A549 (cell line): ENCODE measurements at places on chromosomes 12 and 14.

GRCh38 chr14:94051115-94051514 is 25.0 kb downstream of the OTUB2 start:
- DNase-seq = peak; percentile 41

DNA sequence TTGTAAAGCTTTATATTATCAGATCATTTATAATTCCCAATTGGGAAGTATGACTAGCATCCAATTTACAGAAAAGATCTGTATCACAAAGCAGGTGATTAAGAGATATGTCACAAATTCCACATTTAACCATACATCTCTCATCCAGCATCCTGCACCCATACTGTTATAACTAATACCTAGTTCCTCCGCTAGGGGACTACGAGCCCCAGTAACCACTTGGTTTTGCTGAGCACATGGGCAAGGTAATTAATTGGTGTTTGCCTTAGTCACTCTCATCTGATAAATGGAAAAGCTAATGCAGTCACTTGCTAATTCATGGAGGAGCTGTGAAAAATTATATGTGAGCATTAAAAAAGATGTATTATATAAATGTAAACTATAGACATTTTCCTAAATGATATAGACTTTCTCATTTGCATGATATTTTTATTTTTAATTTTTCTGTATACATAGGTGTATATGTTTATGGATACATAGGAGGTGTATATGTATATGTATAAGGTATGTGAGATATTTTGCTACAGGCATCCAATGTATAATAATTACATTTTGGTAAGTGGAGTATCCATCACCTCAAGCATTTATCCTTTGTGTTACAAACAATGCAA is 1031.8 kb downstream of the GALC start:
- no peak for DNase-seq

GRCh38 chr12:112846619-112847018 is 55.1 kb downstream of the RPH3A start:
- no peak for DNase-seq

GRCh38 chr14:87411370-87411769 is 581.6 kb downstream of the GALC start:
- DNase-seq = no peak

DNA sequence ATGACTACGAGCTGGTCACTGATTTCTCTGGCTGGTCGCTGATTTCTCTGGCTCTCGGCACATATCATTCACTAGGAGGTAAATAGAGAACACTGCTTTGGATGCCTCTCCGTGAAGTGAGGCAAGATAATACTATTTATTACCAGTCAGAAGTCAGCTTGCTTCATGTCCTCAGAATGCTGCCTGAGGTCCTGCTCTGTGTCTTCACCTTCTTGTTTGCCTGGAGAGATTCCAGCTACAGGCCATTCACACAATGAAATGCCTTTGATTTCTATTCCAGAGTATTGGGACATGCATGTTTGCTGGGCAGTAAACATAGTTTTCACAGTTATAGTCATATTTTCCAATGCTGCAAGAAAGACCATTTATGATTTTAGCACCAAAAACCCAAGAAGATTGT is 106.7 kb downstream of the AEBP2 start:
- DNase-seq = no peak

- DNase-seq = no peak
These were observed 236.9 kb upstream of the SFSWAP start for GRCh38 chr12:131473741-131474709.

DNA sequence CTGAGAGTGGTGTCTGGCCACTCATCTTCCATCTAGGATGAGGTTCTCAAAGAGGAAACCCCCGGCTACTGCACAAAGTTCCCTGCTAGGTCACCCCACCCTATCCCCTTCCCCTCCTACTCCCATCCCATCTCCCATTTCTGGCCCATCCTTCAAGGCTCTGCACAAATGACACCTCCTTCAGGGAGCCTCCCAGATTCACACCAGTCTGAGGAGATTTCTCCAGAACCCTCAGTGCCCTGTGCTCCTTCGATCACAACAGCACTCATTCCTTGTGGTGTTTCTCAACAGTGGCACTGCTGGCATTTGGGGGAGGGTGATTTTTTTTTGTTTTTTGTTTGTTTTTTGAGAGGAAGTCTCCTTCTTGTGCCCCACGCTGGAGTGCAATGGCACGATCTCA is 2.9 kb downstream of the CAMKK2 start:
- no peak for DNase-seq

GRCh38 chr12:88556213-88556774 is 24.0 kb downstream of the KITLG start:
- DNase-seq = no peak

DNA sequence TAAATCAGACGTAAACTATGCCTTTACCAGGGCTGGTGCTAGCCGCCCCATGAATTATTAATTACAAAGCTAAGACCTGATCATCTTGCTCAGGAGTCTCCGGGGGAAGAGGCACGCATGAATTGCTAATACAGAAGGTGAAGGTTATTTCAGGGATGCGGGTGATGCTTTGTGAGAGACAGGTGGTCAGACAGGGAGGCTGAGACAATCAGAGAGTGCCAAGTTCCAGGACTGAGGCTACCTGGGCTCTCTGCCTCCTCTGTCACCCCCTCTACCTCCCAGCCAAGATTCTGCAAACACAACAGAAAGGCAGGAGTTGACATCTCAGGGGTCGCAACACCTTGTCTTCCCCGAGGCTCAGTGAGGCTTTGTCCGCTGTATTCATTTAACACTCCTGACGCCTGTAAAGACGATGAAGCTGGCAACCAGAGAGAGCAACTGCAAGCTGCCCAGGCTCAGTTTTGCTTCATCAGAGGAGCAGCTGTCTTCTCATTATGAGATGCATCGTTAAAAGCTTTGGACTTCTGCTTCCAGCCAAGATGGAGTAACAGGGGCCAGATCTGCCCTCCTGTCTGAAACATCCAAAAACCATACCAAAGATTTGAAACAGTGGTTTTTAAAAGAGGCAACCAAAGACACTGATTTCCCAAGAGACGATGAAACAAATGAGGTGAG is 46.6 kb downstream of the PRIMA1 start:
- no peak for DNase-seq

DNA sequence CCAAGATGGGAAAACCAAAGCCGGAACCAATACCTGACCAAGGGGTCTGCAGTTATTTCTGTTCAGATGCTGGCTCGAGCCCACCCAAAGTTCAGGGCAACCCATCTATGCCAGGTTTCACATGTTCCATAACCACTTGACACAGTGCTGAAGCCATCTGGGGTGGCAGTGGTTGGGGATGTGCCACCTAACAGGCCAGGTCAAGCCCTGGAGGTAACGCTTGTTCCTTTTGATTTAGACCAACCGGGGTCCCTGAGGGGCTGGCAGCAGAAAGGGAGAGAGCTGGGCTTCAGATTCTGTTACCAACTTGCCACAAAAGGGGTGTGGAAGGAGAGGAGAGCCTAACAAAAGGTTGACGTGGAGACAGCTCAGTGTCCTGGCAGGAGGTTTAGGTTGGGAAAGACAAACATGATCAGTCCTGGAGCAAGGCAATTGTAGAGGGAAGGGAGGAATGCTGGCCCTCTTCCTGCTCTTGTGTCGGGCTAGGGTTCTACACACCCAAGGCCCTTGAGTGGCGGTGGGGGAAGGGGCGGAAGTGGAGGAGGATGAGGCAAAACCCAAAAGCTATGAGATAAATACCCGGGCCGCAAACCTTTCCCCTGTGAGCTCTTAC is 31.9 kb downstream of the CACNA2D4 start:
- no peak for DNase-seq

- DNase-seq = no peak
These were observed 11.3 kb downstream of the VASH1 start for GRCh38 chr14:76772300-76773187.

- DNase-seq = no peak
These were observed 6.1 kb upstream of the TSPAN9 start for GRCh38 chr12:3071107-3071506.

GRCh38 chr14:92987713-92988510 is 65.0 kb downstream of the CHGA start:
- DNase-seq = no peak

- DNase-seq = no peak
These were observed 120.2 kb downstream of the CRACR2A start for GRCh38 chr12:3632754-3633153.

DNA sequence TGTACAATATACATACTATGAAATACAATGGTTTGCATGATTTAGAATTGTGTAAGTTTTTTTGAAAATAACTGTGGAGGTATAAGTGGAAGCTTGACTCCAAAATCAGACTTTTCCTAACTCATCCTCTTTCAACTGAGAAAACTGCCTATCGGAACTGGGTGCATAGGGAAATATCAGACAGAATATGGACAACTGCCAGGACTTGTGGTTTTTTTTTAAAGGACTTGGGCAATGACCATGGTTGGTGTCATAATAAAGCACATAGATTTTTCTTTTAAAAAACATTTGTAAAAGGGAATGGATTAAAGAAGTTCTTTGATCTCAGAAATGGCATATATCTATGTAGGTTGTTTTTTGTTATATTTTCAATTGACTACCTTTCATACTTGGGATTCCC is 53.3 kb upstream of the LRRK2 start:
- DNase-seq = no peak

DNA sequence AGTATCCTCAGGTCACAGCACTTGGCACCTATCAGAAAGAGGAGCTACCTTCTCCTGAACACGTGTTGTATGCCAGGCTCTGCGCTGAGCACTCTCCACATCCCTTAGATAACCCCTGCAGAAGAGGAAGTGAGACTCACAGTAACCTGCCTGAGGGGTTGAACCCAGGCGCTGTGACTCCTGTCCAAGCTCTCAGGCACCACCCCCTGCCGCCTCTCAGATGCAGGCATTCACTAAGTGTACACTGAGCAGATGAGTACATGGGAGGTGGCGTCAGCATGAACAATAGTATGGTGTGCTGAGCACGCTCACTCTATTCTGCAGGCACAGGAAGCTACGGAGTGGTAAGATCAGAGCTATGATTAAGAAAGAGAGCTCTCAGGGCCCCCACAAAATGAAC is 21.0 kb upstream of the RIC8B start:
- DNase-seq = no peak

DNA sequence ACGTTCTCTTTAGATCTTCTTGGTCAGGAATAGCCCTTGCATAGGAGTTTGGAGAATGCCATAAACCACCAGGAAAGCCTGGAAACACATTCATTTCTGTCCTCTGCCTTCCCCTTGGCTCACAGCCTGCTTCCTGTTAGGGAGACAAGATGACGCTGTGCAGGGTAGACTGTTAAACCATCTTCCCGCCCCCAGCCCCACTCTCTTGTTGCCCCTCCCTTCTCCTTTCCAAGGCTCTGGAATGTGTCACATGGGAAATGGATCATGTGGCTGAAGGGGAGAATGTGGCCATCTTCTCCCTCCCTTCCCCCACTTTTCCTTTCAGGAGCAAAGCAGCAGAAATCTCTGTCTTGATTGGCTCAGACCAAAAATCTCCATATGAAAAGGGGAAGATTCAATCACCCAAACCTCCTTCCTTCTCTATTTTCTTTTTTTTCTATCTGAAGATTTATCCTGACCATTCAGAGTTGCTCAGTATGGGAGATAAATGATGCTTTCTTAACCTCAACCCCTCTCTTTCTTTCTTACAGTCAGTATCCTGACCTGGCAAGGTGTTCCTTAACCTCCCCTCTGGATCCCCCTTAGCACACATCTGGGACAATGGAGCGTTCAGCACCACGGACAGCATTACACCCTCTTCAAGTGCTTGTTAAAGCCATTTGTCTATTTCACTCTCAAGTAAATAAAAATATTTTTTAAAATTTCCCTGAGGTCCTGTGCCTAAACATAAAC is 11.4 kb downstream of the GPR19 start:
- DNase-seq = peak; percentile 51

- DNase-seq = no peak
These were observed 16.4 kb upstream of the LMO3 start for GRCh38 chr12:16622338-16622737.

GRCh38 chr12:25497021-25497420 is 56.1 kb downstream of the LMNTD1 start:
- DNase-seq = no peak

DNA sequence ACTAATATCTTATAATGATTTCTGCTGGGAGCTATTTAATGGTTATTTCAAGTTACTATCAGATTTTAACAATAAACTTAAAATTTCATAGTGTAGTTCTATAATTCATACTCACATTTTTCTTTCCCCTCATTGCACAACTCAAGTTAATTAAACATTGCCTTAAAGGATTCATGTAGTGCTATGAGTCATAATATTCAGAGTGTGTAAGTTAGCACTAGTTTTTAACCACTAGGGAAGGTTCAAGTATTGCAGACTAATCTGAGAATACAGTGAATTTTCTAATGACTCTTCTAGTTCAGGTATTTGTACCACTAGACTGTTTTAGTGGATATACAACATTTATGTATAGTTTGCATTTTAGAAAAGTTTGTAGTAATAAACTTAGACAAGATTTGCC is 49.9 kb downstream of the FOXA1 start:
- DNase-seq = no peak

GRCh38 chr12:110907583-110907982 is 12.8 kb downstream of the MYL2 start:
- no peak for DNase-seq

GRCh38 chr12:50537538-50537919 is 32.7 kb downstream of the DIP2B start:
- peak; percentile 40 for DNase-seq

DNA sequence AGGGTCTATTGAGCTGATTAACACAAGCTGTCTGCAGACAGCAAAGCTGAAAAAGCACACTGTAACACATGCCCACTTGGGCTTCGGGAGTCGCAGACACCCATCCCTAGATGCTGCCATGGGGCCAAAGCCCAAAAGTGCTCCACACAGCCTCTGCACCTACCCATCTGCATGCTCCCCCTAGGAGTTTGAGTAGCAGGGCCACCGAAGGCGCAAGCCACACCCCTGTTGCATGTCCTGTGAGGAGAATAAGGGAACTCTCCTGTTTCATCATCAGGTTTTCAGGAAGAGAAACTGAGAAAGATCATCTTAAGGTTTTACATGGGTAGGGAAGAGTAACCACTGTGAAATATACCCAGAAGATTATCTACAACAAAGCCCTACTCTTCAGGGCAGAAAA is 5.6 kb upstream of the ST8SIA1 start:
- DNase-seq = no peak

- DNase-seq = no peak
These were observed 29.7 kb downstream of the CLEC1A start for GRCh38 chr12:10069099-10069498.

DNA sequence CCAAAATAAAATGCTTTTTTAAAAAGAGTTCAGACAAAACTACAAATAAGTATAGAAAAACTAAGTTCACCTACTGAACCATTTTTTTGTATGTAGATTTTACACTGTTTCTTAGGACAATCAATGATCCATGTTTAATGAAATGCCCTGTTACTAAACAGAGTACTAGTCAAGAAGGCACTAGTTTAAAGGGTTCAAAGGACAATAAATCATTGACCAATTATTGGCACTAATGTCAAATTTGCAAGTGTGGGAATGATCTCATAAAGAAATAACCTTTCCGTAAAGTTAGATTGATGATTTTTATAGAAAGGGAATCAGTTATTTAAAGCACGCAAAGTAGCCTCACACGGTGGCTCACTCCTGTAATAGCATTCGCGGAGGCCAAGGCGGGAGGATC is 4.2 kb downstream of the DNAI7 start:
- DNase-seq = no peak

- DNase-seq = no peak
These were observed 1383.3 kb upstream of the TMEM132C start for GRCh38 chr12:126883697-126884096.

GRCh38 chr14:103815253-103815652 is 32.1 kb downstream of the PPP1R13B start:
- DNase-seq = no peak
